ENCODE measurements at places on chromosomes 7 and 10.

GRCh38 chr10:132972149-132972985 is 30.0 kb upstream of the CFAP46 start:
- DNase-seq = no peak

DNA sequence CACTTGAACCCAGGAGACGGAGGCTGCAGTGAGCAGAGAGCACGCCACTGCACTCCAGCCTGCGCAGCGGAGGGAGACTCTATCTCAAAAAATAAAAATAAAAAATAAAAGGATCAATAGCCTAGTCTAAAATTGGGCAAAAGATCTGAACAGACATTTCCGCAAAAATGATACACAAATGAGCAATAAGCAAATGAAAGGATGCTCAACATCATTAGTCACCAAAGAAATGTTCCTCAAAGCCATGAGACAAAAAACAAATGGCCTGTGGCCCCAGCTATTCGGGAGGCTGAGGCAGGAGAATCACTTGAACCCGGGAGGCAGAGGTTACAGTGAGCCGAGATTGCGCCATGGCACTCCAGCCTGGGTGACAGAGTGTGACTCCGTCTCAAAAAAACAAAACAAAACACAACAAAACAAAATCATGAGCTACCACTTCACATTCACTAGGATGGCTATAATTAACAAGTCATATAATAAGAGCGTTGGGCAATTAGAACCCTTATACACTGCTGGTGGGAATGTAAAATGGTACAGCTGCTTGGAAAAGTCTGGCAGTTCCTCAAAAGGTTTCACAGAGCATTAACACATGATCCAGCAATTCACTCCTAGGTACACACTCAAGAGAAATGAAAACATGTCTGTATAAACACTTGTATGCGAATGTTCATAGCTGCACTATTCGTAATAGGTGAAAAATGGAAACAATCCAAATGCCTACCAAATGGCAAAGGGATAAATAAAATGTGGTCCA is 3.1 kb downstream of the DAGLB start:
- DNase-seq = no peak

DNA sequence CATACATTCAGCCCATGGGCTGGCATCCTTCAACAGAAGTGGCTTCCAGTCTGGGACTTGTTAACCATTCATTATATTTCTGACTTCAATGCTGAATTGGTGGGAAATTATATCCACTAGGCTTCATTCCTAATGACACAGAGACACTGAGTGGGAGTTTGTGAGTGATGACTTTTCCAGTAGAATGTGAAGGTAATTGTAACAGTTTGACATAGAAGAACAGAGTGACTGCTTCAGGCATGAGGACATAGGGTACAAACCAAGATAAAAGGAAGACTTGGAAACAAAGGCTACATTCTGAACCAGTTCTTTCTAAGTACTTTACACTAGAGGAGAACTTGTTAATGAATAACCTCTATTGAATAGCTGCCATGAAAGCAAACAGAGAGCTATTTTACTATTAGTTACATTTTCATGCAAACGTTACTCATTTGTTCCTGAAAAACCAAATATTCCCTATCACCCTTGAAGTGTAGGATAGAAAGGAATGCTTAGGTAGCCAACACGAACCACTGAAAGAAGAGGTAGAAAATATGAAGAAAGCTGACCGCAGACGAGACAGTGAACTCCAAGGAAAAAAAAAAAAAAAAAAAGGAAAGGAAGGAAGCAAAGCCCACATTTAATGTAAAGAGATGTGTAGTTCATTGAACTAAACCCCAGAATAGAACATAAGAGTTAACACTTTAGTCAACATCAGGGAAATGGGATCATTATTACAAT is 237.0 kb upstream of the SEMA3C start:
- DNase-seq = no peak

GRCh38 chr10:50946991-50947781 is 61.8 kb upstream of the A1CF start:
- no peak for DNase-seq

GRCh38 chr7:113368256-113368655 is 249.9 kb upstream of the SMIM30 start:
- no peak for DNase-seq

- no peak for DNase-seq
Observed at GRCh38 chr10:129364949-129365348, 102.1 kb upstream of the MGMT start.

- DNase-seq = no peak
Observed at GRCh38 chr10:101397140-101397539, 43.2 kb downstream of the BTRC start.

DNA sequence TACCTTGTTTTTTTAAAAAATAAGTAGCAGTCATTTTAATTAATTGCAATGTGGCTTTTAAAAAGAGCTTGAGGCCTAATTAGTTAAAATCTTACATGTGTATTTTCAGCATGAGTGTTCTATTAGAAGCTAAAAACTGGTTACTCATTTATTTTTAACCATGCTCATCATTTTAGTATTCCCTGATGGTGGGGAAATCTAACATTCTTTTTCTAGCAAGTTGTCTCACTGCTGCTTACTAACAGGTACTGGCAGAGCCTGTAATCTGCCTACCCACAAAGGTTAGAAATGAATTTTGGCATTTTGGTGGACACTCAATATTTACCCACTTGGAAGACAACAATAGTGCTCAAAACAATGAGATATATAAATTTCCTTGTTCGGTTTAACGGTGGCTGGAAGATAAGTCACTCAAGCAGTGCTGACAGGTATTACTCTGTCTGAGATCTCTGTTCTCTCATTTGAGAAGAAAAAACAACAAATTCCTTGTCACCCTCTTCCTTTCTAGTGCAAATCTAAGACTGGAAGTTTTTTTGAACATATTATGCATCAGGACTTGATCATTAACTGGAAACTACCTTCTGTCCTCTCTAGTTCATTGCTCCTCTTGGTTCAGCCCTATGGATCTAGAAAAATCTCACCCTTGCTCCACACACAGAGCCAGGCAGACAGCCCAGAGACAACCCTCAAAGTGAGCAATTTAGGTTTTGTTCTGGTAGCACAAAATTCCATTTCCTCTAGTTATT is 83.3 kb downstream of the VWDE start:
- DNase-seq = no peak

GRCh38 chr10:63206997-63207811 is 74.1 kb downstream of the NRBF2 start:
- no peak for DNase-seq

GRCh38 chr7:4042402-4043045 is 639.6 kb upstream of the FOXK1 start:
- no peak for DNase-seq

DNA sequence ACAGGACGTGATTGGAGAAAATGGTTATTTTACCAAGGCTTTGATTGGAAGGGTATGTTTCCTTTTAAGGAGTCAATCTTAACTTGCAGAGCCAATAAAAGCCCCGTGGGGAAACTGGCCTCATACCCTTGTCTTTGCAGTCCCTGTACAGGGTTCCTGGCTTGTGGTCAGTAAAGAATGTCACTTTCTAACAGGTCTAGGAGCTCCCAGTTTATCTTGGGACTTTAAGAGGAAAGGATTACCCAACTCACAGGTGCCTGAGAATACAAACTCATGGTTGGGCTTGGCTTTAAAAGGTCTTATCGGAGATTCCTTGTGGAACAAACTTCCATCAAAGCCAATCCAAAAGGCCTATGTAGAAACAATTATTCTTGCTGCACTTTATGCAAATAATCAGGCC is 221.8 kb downstream of the PHF14 start:
- DNase-seq = no peak

GRCh38 chr7:6279937-6280336 is 7.5 kb upstream of the CYTH3 start:
- DNase-seq = no peak

DNA sequence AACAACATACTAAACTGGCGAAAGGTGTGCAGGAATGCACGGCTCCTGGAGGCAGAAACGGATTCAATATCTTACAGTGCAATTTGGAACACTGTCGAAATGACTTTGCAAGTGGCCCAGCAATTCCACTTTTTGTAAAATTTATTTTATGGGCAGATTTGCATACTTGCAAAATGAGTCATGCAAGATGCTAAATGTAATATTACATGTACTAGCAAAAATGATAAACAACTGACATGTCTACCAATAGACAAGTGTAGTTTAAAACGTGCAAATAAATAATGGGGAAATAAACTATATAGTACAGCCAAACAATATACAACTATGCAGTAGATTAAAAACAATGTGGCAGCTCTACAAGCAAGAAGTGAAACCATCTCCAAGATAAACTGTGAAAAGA is 97.7 kb downstream of the ARHGAP12 start:
- no peak for DNase-seq

Measured in activated CD4-positive, alpha-beta T cell treated with anti-CD3 and anti-CD28 coated beads for 1 hour (primary cell).